ENCODE measurements at places on chromosomes 4 and X.

DNA sequence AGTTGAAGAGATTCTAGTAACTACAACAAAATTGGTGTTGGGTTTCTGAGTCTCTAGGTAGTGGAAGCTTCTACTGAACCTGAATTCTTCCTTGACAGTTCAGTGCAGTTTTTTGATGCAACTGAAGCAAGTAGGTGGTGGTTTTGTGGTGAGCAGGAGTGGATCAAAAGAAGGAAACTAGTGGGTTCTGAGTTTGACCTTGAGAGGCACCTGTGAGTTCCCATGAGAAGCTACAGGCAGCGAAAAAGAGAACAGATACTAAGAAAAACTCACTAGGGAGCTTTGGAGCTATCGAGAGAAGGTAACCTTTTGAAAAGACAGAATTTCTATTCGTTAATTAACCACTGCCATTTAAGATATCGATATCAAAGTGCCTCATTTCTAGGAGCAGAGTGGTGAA is 145.2 kb downstream of the PDHA2 start:
- no peak for DNase-seq

DNA sequence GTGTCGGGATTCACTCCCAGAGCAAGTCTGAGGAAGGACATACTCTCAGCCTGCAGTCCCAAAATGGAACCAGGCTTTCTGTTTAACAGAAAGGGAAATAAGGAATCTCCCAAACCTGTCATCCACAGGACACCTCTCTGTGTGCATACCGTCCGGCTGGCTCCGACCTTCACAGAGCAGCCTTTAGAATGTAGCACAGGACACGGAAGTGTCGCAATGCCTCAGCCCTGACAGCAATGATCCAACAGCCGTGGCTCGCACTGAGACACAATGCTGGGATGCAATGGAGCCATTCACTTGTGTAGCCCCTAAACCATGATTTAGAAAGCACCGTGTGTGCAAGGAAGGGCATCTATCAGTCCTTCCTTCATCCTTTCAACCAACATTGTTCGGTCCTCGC is 15.5 kb upstream of the HELT start:
- DNase-seq: no peak

DNA sequence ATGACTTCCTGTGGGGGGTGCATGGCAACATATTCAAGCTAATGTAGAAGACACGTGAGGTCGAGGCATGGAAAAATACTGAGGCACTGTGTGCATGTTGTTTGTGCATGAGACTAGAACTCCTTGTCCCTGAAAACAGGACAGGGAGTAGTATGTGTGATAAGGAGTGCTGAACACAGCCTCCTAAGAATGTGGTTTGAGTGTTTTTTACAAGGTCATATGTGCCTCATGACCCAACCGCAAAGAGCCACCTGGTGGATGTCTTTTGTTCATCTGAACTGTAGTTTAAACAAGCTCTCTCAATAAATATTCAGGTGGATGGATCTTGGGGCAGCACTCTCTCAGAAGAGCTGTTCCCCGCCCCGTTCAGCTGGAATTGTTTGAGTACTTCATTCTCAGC is 226.6 kb downstream of the NLGN4X start:
- no peak for DNase-seq

DNA sequence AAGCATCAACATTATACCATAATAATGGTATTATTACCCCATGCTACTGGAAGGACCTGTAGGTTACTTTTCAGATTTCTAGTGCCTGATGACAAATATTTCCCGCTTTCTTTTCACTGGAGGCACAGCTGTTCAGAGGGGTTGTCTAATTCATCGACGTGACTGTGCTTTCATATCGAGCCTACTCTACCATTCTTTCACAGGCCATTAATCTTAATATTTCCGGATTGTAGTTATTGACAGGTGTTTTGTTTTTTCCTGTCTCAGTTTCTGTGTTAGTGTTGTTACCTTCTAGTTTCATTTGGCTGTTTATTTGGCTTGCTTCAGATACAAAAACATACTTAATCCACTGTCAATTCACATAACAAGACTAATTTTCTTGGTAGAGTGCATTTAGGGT is 330.9 kb downstream of the SPOCK3 start:
- no peak for DNase-seq

DNA sequence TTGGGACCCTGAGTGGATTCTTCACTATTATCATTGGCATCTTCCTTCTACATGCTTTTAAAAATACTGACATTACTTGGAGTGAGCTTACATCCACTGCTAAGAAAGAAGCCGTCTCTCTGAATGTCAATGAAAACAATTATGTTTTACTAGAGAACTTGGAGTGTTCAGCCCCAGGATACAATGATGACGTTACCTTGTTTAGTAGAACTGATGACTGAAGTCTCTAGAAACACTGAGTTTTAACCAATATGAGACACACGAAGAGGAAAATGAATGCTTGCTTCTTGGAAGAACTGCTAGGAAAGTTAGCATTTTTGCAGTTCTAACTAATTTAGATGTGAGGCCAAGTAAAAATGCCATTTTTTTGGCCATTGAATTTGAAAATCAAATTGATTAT is 19.4 kb downstream of the NIPAL1 start:
- no peak for DNase-seq

- DNase-seq: peak; percentile 2
Measured at GRCh38 chr4:7075962-7076695, 8.3 kb upstream of the GRPEL1 start.

DNA sequence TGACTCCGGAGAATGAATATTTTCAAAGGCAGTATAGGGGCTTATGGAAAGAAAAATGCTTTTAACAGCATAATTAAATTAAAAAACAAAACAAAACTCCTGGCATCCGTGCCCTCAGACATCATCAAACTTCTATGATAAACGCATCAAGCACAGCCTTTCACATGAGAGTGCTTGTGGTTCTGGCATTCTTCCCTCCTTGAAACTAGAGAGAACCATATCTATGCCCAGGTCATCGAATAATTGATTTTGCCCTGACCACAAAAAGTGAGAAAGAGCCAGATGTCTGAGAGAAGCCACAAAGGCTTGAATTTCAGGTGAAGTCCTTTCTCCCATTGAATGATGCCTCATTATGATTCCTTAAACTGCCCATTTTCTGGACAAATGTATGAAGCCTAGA is 286.8 kb downstream of the CBLL2 start:
- no peak for DNase-seq

DNA sequence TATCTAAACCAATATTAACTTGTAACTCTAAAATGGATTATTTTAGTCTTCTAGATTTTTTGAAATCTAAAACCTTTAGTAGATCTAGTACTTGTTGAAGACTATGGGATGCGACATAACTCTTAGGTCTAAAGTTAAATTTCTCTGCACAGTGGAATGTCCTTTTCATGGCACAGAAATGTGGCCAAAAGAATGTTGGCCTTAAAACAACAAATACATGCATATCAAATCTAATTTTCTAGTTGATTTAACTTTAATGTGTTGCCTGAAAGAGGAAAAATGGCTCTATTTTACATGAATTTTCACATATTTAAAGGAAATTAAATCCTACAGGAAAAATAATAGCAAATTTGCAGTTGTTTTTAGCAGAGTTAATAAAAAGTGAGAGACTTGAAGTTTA is 30.3 kb downstream of the NFKB1 start:
- no peak for DNase-seq

DNA sequence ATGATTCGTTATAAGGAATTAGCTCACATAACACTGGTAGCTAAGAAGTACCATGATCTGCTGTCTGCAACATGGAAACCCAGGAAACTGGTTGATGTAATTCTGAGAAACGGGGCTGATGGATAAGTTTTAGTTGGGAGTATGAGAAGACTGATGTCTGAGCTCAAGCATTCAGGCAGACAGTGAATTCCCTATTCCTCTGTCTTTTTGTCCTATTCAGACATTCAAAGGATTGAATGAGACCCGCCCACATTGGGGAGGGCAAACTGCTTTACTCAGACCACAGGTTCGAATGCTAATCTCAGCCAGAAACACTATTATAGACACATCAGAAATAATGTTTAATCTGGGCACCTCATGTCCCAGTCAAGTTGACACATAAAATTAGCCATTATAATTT is 515.5 kb downstream of the STPG2 start:
- no peak for DNase-seq

- DNase-seq: no peak
Measured at GRCh38 chr4:74087481-74087880, 11.5 kb downstream of the CXCL2 start.

DNA sequence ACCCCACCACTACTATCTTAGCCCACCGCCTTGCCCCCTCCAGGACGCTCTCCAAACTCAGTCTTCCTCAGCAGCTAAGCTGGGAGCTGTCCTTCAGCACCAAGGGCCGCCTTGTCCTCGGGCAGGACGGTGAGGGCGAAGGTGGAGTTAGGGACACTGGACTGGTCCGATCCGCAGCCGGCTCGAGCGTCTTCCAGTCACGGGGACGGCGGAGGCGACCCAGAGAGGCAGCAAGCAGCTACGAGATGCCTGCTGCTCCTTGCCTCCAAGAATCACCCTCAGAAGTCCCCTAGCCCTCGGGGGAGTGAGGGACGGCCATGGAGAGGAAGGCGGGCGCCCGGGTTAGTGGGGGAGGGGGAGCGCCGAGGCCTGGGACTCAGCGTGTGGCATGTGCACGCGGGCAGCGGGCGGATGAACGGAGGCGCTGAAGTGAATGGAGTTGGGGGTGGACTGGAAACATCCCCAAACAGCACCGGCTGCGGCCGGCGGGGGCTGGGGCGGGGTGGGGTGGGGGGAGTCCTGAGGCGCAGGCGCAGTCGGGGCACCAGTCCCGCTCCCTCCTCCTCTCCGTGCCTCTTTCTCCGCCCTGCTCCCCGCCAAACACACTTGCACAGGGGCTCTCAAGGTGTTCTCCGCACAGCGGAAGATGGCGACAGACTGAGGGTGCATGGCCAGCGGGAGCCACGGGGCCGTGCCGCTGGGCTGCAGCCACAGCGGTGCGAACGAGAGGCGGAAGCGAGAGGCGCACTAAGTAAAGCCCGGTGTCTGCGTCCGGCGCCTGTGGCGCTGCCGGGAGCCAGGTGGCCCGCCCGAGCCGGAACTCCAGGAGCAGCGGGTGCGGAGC is at the start of gene NALF2:
Gene NALF2 (plus strand): TSS at position 545 of the 844 bp plus-strand sequence. CDS start 957 bp downstream, outside the sequence.
- DNase-seq: peak; percentile 82

- no peak for DNase-seq
Measured at GRCh38 chr4:5361968-5362367, 310.7 kb downstream of the STK32B start.

GRCh38 chrX:79300856-79301255 is 66.3 kb downstream of the ITM2A start:
- DNase-seq: no peak

DNA sequence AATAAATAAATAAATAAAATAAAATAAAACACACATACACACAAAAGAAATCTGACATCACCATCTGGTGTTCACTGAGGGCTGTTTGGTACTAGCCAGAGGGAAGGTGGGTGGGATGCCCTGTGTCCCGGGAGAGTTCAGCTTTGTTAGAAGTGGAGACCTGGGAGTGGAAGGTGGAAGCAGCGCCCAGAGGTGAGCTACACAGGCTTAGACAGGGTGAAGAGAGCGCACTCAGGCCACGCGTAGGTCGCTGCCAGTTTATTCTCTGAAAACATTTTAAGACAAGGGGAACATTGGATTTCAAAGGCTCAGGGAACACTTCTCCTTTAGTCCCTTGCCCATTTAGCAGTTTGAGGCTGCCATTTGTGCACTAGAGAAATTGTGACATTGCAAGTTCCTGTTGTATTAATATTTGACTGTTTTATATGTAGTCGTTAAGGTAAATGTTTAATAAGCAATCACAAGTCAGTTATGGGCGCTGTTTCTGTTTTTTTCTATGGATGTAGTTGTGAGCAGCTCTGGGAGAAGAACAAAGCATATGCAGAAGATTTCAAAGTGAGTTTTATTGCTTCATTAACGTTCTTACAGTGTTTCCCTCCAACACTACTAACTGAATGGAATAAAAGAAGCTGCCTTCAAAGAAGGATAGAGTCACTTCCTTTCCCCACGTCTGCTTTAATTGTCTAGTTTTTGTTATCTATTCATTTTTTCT is 405.5 kb upstream of the NR3C2 start:
- DNase-seq: no peak

- DNase-seq: no peak
Measured at GRCh38 chrX:66633541-66633940, 5.3 kb downstream of the EDA2R start.

GRCh38 chr4:182955411-182955810 is 38.2 kb upstream of the DCTD start:
- no peak for DNase-seq

DNA sequence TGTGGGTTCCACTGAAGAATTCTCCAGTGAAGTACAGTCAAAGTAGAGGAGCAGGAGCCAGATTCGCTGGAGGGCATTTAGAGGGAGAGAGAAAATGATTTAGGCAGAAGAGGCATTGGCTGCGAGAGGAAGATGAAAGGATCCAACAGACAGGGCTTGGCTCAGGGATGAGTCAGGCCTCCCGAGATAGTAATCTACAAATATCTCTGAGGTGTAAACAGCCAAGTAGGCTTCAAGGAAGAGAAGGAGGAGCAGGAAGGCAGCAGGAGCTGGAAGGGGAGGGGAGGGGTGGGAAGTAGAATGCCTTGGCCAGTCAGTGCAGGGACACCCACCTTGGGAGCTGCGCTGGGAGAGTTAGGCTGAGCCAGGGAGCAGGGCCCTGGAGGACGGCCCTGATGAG is 55.5 kb downstream of the PJA1 start:
- DNase-seq: no peak

- no peak for DNase-seq
Measured at GRCh38 chr4:33959519-33959918, 2284.8 kb downstream of the ARAP2 start.

DNA sequence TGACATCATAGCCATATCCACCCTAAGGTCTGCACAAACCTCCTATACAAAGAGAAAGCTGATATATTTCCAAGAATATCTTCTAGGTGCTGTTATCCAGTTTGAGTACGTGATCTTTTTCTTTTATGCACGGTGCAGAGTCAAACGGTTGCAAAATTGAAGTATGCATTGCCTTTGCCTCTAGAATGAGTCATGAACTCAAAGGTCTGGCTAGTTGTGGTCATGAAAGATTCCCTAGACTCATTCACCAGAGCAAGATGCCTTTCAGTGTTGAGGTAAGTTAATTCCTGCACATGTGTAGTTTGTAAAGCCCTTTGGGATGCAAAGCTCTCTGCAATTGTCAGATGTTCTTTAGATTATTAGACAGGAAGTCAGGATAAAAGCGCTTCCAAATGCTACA is 704.4 kb downstream of the PCDH19 start:
- no peak for DNase-seq

DNA sequence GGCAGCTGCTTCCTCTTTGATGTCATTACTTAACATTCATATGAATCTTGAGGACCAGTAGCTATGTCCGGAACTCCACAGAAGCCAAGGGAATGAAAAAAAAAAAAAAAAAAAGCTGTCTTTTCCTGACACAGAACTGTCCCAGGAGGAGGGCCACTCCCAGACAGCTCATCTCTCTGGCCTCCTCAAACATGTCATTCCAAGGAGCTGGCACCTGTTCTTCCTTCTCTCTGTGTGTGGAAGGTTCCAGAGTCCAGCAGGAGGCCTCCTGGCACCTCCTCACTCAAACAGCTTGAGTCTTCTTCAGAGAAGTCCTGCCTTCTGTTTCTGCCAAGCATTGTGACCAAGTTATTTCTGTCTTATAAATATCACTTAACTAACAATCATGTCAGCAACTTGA is 458.5 kb downstream of the AFF2 start:
- no peak for DNase-seq

- DNase-seq: no peak
Measured at GRCh38 chr4:87087015-87087414, 133.4 kb downstream of the KLHL8 start.

Data from NCI-H146 (cell line).